Activated T-cell treated with anti-CD3 and anti-CD28 coated beads, Interleukin-2, amount 50 U/mL, for 72 hours (primary cell): ENCODE measurements at places on chromosomes 5 and 9. TPM values are rescaled to one million over a fixed set of nuclear protein-coding genes. Genes with fewer than 3 reads are reported as not detected.

GRCh38 chr5:172906436-172906835 is 52.8 kb upstream of the RPL26L1 start:
- H3K27ac ChIP-seq, result no peak overlapping the region
- DNase-seq, result no peak
- H3K27me3 ChIP-seq, result no peaks in the 10 kb centered on the region
- H3K36me3 ChIP-seq, result peaks cover 1% of the 10 kb centered on the region
- no peak overlapping the region for H3K4me3 ChIP-seq

GRCh38 chr5:10453545-10453944 is 11.9 kb downstream of the ROPN1L start:
- H3K27ac ChIP-seq, result no peak overlapping the region
- no peak for DNase-seq
- H3K36me3 ChIP-seq, result no peaks in the 10 kb centered on the region
- H3K27me3 ChIP-seq, result no peaks in the 10 kb centered on the region
- H3K4me1 ChIP-seq, result peaks cover 5% of the 10 kb centered on the region

- H3K27ac ChIP-seq, result no peak overlapping the region
- peaks cover 44% of the 10 kb centered on the region for H3K4me1 ChIP-seq
- H3K27me3 ChIP-seq, result no peaks in the 10 kb centered on the region
- no peak overlapping the region for H3K4me3 ChIP-seq
Measured at GRCh38 chr9:123685489-123686083, 244.3 kb downstream of the DENND1A start.

GRCh38 chr9:71487061-71487460 is 281.3 kb downstream of the CEMIP2 start:
- H3K36me3 ChIP-seq, result no peaks in the 10 kb centered on the region
- peaks cover 20% of the 10 kb centered on the region for H3K27me3 ChIP-seq
- no peak for DNase-seq
- H3K27ac ChIP-seq, result no peak overlapping the region
- no peak overlapping the region for H3K4me3 ChIP-seq

DNA sequence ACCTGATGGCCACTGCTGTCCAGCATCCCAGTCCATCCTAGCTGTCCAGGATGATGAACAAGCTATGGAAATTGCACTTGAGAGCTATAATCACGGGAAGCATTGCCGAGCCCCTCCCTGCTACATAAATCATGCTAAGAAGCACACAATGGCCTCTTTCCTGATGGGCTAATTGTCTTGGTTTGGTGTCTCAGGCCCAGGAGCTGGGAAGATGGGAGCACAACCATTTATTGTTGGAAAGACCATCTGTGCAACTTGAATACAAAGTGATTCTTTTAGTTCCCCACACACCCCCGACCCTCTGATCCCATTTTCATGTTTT is 80.4 kb downstream of the RGS3 start:
- no peaks in the 10 kb centered on the region for H3K36me3 ChIP-seq
- no peak overlapping the region for H3K4me3 ChIP-seq
- no peak overlapping the region for H3K27ac ChIP-seq
- H3K4me1 ChIP-seq, result peaks cover 29% of the 10 kb centered on the region

DNA sequence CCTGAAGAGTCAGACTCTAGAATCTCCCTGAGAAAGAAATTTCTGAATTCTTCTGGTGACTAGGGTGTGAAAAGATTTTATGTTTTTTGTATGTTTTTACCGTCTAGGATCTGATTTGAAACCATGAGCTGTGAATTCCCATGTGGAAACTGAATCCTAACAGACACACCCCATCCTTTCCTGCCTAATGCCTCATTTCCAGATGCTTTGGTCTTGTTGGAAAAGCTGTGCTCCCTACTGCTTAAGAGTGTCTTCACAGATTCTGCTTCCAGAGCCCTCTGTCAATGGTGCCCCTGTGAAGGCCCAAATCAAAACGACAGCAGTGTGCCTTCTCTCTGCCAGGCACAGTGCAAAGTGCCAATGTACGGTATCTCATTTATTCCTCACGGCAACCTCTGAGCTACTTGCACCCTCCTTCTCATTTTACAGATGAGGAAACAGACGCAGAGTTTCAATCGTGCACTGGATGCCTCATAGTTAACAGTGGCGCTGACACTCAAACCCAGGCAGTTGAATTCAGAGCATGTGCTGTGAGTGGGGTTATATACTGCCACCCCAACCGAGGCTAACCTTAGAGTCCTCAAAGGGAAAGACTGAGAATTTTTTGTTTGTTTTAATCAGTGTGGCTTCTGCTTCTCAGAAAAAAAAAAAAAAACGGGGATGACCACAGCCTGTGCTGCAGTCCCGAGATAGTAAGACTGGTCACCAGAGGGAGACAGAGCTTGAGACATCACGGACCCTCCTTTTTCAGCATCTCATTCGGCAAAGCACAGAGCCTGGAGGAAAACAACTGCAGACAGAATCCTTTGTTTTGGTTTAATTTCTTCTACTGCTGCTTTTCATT is 188.4 kb downstream of the SNCAIP start:
- H3K27me3 ChIP-seq, result no peaks in the 10 kb centered on the region
- H3K36me3 ChIP-seq, result no peaks in the 10 kb centered on the region
- no peaks in the 10 kb centered on the region for H3K4me1 ChIP-seq
- H3K27ac ChIP-seq, result no peak overlapping the region

The OLFML2A gene
- not detected for total RNA-seq

The ANKRD18B gene
- total RNA-seq, result 0.48 TPM
